Stimulated activated CD4-positive, alpha-beta T cell treated with anti-CD3 and anti-CD28 coated beads, TNF-alpha, amount 100 ng/mL, for 1 hour (primary cell): ENCODE measurements at places on chromosomes 12 and 14.

DNA sequence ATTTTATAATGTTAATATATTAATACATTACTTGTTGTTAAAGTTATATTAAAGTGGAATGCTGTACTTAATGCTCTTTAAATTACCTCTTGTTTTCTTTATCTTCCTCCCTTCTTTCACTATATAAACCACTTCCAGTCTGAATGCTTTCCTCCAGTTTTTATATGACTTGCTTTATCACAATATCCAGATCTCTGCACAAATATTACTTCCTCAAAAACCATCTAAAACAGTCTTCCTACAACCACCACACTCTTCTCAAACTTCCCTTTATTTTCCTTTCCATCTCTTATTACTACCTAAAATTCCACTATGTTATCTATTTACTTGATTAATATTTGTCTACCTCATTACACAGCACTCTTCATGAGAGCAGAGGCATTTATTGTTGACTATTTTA is 956.6 kb downstream of the LRFN5 start:
- no peak for DNase-seq

DNA sequence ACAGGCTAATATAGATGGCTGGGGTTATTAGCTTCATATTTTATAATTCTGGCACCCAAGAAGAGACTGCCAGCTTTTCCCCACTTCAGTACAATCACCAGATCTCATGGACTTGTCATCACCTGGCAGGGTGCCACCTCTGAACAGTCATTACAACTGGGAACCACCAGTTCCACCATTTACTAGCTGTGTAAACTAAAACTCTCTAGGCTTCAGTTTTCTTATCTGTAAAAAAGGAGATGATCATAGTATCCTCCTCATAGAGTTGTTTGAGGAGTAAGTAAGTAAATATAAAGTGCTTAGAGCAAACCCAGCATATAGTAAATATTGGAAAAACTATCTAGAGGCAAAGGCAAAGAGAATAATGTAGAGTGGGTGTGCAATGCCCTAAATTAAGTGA is 19.3 kb downstream of the CPNE8 start:
- DNase-seq: no peak

- no peak for DNase-seq
Measured at GRCh38 chr14:74618078-74618952, 6.3 kb upstream of the LTBP2 start.

- no peak for DNase-seq
Measured at GRCh38 chr14:28877923-28878322, 111.3 kb downstream of the FOXG1 start.

DNA sequence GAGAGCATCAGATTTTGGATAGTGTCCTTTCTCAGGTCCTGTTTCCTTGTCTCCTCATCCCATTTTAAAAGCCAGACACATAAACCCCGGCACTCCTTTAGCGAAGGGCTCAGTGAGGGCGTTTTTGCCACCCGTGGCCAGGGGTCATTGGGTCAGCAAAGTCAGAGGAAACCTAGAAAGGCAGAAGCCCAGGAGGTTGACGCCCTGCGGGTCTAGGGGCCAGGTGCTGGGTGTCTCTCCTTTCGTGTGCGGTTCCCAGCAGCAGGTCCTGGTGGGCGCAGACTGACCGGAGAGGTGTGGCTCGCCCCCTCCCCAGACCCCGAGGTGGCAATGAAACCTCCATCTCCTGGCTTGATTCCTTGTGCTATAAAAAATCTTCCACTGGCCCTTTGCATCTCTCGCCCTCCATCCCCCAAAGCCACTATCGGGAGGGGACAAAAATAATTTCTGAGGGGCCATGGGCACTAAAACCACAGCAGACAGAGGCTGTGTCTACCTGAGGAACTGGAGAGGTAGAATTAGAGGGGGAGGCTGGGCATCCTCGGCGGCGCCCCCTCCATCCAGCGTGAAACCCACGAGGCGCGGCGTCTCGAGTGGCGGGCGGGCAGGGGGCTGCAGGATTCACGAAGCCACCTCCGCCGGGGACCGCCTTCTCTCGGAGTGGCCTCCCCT is 858 bp upstream of the FRMD6 start:
- DNase-seq: no peak

- no peak for DNase-seq
Measured at GRCh38 chr14:100834794-100835547, 9.1 kb downstream of the MEG3 start.

DNA sequence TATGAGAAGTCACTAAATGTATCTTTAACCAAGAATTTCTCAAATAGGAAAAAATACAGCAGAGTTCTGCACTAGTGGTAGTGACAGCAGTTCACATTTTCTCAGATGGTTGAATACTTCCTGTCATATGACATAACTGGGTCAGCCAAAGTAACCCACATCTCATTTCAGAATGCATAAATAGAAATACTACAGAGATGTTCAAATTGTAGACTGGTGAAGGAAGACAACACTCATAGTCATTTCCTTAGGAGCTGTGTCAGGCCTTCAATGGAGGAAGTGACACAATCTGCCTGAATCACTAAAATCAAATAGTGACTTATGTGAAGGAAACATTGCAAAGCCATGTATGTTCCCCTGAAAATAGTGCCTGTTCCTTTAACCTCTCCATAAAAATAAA is 32.4 kb downstream of the FERMT2 start:
- peak; percentile 2 for DNase-seq

DNA sequence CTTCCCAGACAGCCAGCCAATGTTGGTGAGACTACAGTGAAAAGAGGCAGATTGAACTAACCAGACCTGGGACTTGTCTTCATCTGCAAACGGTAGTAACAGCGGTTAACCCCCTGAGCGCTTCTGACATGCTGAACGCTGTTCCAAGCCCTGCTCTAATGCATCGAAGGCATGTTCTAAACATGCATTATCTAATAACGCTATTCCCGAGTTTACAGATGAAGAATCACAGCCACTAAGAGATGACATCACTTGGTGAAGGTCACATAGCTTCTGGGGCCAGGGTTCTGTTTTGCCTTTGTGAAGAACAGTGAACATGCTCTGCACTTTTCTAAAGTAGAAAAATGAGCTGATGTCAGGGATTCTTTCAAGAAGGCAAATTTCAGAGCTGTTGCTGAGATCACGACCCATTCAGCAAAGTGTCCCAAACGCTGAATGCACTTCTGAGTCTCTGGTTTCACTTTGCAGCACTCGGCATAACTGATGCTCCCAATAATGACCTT is 56.0 kb downstream of the FOS start:
- no peak for DNase-seq

DNA sequence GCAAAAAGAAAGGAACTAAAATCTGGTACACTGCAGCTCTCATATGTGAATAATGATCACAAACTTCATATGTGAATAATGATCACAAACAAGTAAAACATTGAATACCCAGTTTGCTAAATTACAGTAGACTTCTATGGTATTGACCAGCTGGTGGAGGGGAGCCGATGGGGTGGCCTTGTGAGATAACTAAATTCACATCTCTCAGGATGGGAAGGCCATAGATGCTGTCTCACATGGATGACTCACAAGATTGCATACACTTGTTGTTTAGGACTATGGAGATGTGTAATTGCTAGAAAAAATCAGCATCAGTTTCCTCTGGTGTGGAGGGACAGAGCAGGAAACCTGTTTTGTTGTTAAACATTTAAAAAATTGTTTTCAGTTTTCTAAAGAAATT is 49.2 kb downstream of the ACACB start:
- DNase-seq: no peak

DNA sequence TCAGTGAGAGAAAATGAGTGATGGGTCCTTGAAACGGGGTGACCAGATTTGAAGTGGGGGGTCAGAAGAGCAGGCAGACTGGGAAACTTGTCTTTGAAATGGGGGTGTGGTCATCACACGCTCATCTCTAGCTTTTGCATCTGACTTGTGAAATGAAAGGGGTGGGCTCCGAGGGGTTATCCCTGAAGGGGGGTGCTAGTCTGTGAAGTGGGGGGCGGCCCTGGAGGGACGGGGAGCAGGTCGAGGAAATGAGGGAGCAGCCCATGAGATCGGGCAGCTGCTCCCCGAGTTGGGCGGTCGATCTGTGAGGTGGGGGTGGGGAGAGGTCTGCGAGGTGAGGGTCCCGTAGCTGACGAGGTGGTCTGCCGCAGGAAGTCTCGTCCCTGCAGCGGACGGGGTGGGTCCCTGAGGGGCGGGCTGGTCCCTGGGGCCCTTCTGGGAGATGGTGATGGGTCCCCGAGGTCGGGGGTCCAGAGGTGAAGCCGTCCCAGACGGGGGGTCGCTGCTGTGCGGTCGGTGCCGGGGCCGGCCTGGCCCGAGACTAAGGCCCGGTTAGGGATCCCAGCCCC is 542 bp downstream of the PXN start:
- no peak for DNase-seq
